MV-4-11 (cell line): ENCODE measurements at places on chromosomes 16 and 17.
A peak's percentile ranks its signal among the peaks of the same experiment; 100 is the strongest.

GRCh38 chr16:78993346-78993745 is 607.2 kb downstream of the MAF start:
- DNase-seq = no peak

DNA sequence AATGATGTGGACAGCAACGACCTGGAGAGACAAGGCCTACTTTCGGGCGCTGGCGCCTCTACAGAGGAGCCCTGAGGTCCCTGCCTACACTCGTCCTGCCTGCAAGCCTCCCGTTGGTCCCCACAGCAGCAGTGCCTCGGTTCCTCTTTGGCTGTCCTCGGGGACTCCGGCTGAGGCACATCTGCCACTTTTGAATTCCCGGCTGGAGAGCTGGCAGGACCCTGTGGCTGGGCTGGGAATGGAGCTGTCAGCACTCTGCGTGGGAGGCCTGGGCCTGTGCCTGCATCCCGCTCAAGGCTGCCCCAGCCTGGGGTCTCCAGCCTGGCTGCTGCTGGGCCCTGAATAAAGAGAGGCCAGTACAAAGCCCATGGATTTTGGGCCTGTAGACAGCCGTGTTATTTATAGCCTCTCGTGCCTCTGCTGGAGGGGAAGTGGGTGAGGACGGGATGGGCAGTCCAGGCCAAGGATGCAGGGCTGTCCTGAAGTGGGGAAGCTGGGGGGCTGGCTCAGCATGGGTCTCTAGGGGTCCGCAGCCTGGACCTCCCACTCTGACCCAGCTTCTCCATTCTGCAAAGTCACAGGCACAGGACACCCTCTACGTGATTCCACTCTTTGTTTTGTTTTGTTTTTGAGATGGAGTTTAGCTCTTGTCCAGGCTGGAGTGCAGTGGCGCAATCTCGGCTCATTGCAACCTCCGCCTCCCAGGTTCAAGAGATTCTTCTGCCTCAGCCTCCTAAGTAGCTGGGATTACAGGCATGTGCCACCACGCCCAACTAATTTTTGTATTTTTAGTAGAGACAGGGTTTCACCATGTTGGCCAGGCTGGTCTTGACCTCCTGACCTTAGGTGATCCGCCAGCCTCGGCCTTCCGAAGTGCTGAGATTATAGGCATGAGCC is 10.6 kb upstream of the SPNS2 start:
- DNase-seq = peak; percentile 7

DNA sequence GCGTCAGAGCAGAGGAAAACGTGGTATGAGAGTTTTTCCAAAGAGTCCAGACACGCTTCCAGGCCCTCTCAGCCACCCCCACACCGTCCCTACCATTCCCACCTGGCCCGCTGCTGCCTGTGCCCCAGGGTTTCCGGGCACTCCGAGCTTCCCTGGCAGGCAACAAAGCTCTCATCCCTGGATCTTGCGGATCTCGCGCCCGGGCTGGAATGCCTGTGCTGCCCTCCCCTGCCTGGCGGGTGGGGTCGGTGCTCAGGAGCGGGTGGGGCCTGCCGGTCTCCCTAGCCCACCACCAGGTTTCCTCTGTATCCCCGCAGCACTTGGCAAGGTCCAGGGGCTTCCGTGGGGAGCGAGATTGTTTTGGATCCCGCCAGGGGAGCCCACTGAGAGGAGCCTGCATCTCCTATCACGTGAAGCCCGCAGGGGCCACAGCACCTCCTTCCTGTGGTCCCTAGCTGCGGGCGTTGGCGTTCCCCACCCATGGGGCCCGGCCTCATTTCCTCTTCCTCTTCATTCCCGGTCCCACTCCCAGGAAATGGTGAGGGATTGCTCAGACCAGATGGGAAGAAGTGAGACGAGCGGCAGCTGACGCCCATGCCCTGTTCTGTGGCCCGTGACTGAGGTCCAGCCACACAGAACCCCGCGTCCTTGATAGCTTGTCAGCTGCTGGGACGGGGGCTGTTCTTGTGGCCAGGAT is 11.0 kb downstream of the TBC1D24 start:
- no peak for DNase-seq

DNA sequence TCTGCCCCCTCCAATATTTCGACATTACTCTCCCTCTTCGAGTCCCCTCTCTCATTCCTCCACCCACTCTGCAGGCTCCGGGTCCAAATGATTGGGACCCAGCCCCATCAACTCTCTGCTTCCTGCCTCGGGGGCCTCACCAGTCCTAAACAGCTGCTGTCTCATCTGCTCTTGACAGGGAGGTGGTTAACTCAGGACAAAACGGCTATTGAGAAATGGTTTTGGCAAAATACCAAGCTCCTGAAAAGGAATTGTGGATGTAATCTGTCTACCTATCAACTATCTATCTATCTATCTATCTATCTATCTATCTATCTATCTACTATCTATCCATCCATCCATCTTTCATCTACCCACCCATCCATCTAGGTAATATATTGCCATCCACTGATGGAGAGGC is 2.2 kb downstream of the CD300H start:
- no peak for DNase-seq

DNA sequence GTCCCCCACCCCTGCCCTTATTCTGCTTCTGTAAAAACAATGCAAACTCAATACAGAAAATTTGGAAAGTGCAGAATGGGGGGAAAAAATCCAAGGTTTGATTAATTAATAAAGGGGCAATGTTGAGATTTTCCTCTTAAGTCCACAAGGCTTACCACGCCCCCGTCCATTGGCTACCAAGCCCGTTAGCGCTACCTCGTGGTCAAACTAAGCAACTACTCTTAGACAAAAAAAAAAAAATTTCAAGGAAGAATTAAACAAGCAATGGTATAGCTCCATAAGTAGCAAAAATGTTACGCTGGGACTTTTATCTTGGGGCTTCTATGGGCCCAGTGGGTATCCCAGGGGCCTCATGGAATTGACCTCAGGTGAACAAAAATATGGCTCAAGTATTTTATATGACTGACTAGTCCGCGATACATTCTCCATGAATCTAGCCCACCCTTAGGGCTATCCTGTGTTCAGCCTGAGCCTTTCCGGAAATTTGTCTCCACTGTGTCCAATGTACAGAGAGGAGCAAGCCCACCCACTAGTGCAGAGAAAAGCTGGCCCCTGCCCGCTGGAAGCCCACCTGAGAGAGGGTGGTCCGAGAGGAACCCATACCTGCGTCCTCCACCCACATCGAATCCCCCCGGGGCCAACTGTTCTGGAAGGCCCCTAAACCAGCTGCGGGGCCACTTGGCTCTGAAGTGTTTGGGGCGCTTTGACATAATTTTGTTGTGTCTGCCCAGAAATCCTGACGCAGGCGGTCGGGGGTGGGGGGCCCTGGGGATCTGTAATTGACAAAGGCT is 19.1 kb upstream of the TEX2 start:
- DNase-seq = peak; percentile 77

DNA sequence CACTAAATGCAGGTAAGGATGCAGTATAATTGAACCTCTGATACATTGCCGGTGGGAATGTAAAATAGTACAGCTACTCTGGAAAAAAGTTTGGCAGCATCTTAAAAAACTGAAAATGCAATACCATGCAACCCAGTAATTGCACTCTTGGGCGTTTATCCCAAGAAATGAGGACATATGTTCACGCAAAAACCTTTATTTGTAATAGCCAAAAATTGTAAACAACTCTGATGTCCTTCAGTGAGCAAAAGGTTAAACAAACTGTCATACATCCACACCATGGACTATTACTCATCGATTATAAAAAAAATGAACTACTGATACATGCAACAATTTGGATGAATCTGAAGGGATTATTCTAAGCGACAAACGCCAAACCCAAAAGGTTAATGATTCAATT is 16.9 kb downstream of the SYNRG start:
- no peak for DNase-seq

GRCh38 chr17:55463600-55463999 is 42.0 kb upstream of the MMD start:
- peak; percentile 34 for DNase-seq
